ENCODE measurements at places on chromosomes 4 and X.

DNA sequence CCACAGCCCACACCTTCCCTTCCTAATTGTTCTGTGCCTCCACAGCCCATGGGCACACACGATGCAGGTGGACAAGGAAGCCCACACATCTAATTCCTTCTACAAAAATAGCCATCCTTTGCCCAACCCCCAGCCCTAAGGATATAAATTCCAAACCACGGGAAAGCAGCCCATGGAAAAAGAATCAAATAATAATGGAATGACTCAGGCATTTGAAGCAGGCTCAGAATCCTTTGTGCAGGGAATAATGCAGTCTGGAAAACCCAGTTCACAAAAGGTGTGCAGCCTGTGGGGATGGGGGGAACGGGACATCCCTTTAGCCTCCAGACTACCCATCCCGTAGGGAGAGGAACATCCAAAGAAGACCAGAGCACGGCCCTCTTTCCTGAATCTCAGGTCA is 342.3 kb upstream of the GALNT7 start:
- DNase-seq = no peak

GRCh38 chrX:23765449-23765848 is 17.5 kb upstream of the SAT1 start:
- DNase-seq = no peak

GRCh38 chrX:132539611-132540010 is 50.8 kb upstream of the MBNL3 start:
- DNase-seq = no peak

DNA sequence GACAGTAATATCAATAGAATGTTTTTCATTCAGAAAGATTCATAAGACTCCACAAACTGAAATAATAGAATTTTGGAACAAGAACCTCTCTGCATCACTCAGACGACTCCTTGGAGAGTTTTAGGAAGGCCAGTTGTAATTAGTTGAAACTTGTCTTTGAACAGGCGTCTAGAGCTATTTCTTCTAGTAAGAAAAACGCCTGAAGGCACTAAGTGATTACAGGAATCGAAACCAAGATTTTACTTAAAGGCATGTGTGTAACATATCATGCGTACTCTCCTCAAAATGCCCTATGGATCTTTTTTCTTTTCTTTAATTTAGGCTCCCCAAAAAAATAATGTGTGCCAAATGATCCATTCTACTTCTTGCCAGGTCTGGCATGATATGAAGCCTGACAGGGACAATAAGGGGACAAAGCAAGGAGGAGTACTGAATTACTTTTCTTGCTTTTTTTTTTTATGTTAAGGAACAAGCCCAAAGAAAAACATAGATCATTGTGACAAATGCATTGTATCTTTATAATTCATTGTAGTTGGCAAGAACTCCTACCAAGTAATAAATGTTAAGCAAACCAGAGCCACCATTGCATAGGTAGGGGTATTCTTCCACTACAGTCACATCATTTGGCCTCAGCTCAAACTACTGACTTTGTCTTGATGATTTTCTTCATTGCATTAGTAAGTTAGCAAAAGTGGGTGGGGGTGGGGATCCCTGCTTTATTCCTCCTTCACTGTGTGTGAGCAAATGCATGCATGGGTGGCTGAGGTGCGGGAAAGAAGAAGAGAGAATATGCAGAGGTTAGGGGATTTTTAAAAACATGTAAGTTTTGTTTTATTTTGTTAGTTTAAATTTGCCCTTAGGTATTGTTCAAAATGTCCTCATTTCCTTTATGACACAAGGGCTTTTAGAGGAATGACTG is 79.9 kb upstream of the ATOH1 start:
- DNase-seq = no peak

GRCh38 chr4:109046471-109047201 is 255.8 kb downstream of the COL25A1 start:
- DNase-seq = no peak

GRCh38 chr4:28436191-28437080 is 1575.8 kb downstream of the STIM2 start:
- DNase-seq = no peak

- DNase-seq = no peak
These were observed 45.0 kb downstream of the APBB2 start for GRCh38 chr4:41169256-41169800.

Measured in RWPE2 (cell line).